Large intestine (tissue), 12 donors: ENCODE measurements at places on chromosomes 4 and X. TPM values are rescaled to one million over a fixed set of nuclear protein-coding genes. Genes with fewer than 3 reads are reported as not detected.
A peak's percentile ranks its signal among the peaks of the same experiment; 100 is the strongest.

- no peak for DNase-seq
Observed at GRCh38 chrX:54714424-54714823, 83.6 kb downstream of the ITIH6 start.

DNA sequence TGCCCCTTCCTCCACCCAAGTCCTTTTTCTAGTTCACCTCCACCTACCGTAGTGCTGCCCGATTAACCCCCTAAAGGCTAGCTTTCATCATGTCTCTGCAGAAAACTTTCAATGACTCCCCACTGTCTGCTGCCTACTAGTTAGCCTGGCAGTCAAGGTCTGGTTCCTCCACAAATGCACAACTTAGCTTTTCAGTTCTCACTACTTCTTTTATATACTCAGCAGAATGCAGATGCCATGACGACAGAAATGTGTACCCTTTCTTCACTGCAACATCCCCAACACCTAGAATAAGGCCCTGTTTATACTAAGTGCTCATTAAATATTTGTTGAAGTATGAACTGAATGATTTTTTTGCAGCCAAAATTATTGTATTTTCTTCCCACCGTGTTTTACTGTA lies 30.9 kb upstream of the RASGEF1B start:
- DNase-seq, result no peak

Gene ADGRG4
- 7.9 TPM for polyA plus RNA-seq

- DNase-seq, result no peak
Observed at GRCh38 chrX:76893930-76894329, 466.4 kb downstream of the MAGEE1 start.

DNA sequence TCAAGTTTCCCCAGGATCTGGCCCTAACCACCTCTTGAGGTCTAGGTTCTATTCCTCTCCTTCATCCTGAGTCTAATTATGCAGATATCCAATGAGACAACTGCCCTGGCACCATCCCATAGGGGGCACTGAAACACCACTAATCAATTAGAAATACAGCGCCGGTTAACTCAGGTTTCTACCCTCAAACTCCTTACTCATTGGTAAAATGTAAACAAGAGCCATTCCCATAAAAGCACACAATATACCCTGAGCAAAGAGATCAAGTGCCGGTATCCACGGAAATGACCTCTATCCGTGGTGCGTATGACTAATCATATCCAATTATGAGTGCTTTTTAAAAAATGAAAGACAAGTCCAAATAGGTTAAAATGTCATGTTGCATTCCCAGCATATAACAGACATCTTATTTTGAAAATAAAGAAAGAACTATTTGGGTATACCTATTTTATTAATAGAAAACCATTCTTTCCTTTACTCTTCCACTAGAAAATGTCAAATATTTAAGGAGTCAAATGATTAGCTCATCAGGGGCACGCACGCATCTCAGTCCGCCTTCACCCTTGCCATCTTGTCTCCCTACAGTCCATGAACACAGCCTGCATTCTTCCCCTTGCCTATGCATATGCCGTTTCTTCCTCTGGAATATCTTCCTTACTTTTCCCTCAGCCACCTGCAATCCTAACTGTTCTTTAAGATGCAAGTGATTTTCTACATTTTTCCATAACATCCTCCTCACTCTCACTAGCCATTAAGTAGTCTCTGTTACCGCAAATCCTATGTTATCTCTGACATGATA lies 141.1 kb downstream of the MAML3 start:
- peak; percentile 48 for DNase-seq

- peak; percentile 59 for DNase-seq
Observed at GRCh38 chr4:8101213-8102075, 57.2 kb downstream of the ABLIM2 start.

- no peak for DNase-seq
Observed at GRCh38 chr4:74546057-74546456, 101.1 kb downstream of the AREG start.

DNA sequence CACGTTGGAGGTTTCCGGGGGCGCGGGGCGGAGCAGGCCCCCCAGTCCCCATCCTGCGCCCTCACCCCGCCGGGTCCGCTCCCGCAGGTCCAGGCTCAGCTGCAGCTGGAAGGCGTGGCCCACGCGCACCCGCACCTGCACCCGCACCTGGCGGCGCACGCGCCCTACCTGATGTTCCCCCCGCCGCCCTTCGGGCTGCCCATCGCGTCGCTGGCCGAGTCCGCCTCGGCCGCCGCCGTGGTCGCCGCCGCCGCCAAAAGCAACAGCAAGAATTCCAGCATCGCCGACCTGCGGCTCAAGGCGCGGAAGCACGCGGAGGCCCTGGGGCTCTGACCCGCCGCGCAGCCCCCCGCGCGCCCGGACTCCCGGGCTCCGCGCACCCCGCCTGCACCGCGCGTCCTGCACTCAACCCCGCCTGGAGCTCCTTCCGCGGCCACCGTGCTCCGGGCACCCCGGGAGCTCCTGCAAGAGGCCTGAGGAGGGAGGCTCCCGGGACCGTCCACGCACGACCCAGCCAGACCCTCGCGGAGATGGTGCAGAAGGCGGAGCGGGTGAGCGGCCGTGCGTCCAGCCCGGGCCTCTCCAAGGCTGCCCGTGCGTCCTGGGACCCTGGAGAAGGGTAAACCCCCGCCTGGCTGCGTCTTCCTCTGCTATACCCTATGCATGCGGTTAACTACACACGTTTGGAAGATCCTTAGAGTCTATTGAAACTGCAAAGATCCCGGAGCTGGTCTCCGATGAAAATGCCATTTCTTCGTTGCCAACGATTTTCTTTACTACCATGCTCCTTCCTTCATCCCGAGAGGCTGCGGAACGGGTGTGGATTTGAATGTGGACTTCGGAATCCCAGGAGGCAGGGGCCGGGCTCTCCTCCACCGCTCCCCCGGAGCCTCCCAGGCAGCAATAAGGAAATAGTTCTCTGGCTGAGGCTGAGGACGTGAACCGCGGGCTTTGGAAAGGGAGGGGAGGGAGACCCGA lies 14.0 kb downstream of the SHOX start:
- DNase-seq, result peak; percentile 29

Gene PLP1
- 32.0 TPM for polyA plus RNA-seq

- no peak for DNase-seq
Observed at GRCh38 chr4:111045992-111046391, 423.1 kb upstream of the PITX2 start.

Gene ZAR1
- 0.03 TPM for polyA plus RNA-seq

- no peak for DNase-seq
Observed at GRCh38 chr4:61225656-61226055, 25.5 kb downstream of the ADGRL3 start.

DNA sequence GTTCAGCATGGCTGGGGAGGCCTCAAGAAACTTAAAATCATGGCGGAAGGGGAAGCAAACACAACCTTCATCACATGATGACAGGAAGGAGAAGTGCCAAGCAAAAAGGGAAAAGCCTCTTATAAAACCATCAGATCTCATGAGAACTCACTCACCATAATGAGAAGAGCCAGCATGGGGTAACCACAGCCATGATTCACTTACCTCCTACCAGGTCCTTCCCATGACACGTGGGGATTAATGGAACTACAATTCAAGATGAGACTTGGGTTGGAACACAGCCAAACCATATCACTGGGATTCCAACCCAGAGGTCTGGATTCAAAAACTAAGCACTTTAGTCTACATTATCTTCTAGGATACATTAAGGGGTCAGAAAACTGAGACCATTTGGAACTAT lies 609.6 kb upstream of the SPANXN1 start:
- no peak for DNase-seq

Gene BTK
- 4.3 TPM for polyA plus RNA-seq

DNA sequence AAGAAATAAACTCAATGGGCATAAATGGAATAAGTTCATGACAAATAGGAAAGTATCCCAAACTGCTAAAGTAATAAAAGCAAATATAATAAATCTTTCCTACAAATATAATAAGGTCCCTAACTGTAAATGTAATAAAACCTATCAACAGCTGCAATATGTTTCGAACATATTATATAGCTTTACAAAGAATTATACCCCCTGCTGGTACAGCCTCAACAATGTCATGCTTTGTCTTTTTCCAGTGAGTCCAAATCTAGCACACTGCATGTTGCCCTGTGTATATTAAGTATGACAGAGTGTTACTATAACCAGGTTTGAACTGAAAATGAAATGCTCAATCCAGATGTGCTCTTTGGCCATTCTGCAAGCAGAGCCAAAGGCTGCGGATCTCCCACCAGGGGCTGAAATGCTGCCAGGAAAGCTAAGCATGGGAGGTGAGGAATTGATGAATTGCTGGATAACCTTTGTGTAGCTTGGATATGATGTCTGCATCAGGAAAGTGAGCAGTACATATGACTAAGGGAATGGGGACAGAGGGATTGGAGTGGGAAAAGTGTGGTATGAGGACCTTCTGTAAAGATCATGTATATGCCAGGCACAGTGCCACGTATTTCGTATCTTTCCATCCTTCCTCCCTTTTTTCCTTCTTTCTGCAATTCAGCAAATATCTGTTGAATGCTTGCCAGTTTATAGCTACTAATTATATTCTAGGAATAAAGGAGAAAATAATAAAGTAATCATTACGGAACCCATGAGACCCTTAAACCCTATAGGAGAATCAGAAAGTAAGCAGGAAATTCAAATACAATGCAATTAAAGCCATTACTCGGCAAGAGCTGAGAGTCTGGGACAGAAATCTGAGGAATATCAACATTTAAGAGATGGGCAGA lies 954.6 kb upstream of the LCORL start:
- DNase-seq, result no peak

DNA sequence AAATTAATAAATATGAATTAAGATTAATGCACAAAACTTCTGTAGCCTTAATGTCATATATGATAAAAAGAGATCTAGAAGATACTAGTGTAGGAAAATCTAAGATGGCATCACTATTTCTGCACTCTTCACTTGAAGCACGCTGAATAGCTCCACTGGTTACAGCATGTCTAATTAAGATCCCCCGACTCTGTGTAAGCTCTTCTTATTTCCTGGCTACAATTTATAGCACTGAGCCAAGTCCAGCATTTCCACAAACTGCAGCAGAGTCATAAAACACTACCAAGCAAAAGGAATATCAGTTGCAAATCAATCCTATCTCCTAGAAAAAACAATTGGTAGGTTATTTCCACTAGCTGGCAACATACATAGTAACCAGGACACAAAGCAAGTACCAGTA lies 1.3 kb upstream of the CCNA2 start:
- peak; percentile 85 for DNase-seq

Gene LRAT
- polyA plus RNA-seq, result 1.6 TPM

Gene BRS3
- 0.03 TPM for polyA plus RNA-seq

DNA sequence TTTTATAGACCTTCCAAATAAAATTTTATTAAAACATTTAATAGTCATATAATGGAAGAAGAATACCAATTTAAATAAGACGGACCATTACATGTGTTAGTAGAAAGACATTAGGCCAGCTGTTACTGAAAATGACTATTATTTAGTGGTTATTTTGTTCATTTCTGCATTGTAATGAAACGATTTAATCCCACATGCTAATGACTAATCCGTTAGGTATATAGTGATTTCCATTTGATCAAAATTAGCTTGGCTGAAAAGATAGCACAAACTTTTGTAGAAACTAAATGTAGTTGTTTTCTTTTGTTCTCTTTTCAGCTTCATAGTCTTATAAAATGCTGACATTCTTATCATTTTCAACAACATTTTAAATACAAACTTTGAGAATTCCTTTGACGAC lies 556.1 kb upstream of the TENM3 start:
- no peak for DNase-seq

Gene TEC
- 4.6 TPM for polyA plus RNA-seq

- DNase-seq, result no peak
Observed at GRCh38 chr4:13164783-13165331, 319.3 kb downstream of the RAB28 start.

GRCh38 chrX:426881-427280 lies 40.2 kb upstream of the PPP2R3B start:
- no peak for DNase-seq

DNA sequence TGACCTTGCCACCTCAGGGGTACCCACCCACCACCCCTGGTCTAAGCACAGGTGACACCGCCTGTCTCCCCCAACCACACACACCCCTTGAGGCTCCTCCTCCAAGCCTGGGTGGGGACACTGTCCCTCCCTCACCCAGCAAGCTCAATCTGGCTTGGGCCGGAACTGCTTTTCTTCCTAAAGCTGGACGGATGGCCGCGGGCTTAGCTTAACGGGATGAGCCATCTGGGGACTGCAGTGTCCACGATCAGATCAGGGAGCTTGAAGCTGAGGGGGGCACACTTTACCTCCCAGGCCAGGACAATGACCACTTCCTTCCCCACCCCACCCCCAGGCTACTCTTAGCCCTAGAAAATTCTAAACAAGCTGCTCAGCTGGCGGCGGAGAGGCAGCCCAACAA lies 1.0 kb upstream of the SLC6A8 start:
- DNase-seq, result peak; percentile 50

- DNase-seq, result no peak
Observed at GRCh38 chr4:153183146-153183545, 21.1 kb upstream of the TRIM2 start.

- DNase-seq, result no peak
Observed at GRCh38 chrX:72540318-72540717, 32.3 kb downstream of the HDAC8 start.

GRCh38 chrX:68835104-68835442 lies 6.3 kb downstream of the EFNB1 start:
- DNase-seq, result no peak

Gene GUCY1A1
- 25.3 TPM for polyA plus RNA-seq

Gene CCSER1
- 9.5 TPM for polyA plus RNA-seq

DNA sequence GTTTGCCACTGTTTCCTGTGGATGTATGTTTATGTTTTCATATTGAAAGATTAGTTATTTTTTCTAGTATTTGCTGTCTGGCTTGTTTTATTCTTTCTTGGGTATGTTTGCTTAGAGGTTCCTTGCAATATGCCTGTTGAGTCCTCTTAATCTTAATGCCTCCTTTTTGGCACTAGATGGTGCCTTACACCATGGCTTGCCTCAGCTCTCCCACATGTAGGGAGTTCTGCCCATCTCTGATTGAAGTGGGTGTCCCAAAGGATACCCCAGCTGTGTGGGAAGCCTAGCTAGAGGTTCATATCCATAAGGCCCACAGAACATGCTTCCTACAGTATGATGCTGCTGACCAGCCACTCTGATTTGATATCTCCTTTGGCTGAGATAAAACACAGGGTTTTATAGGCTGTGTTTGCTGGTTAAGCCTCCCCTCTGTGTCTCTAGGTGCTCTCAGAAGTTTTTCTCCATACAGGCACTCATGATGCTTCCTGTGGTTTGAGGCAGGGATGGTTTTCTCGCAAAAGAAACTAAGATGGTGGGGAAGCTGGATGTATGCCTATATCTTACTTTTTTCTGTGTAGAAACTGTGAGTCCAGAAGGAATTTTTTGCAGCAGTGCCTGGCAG lies 162.4 kb downstream of the ASB9 start:
- DNase-seq, result no peak

GRCh38 chr4:153156263-153156662 lies 48.0 kb upstream of the TRIM2 start:
- DNase-seq, result no peak

- DNase-seq, result peak; percentile 81
Observed at GRCh38 chrX:155767051-155767875, 113.9 kb upstream of the VAMP7 start.

Gene RAB40A
- 1.8 TPM for polyA plus RNA-seq

Gene ODAPH
- polyA plus RNA-seq, result not detected

- DNase-seq, result no peak
Observed at GRCh38 chrX:84358271-84358670, 144.0 kb downstream of the HDX start.
